RPMI7951 (cell line): ENCODE measurements at places on chromosomes 3 and 15.

DNA sequence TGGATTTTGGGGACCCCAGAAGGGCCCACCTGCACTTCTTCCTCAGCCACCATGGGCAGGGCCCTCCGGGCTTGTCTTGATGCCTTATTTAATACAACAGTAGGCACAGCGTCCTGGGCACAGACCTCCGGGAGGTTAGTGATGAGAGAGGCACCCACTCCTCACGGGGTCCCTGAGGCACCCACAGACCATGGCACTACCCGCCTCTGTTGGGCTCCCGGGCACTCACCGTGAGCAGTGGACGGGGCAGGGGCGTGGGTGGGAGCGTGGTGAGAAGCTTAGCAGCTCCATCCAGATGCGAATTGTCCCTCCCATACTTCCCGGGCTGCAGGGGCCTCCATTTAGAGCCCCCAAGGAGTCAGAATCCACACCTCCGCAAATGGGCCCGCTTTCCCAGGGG, 317 bp upstream of the MESP2 start:
- DNase-seq = no peak

DNA sequence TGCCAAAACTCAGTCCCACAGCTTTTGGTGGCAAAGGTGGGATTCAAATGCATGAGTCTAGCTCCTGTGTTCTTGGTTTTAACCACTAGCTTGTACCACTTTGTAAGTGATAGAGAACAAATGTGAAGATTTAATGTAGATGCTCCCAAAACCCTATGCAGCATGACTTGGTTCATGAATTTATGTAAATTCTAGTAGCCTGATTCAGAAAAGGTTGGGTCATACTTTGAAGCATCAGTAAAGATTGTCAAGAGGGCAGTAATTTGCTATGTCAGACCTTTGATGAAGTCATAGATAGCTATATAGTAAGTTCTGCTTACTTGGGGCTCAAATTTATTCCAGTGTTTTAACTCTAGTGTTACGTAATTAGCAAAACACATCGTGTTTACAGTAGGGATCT, 75.6 kb downstream of the VPS8 start:
- DNase-seq = no peak

DNA sequence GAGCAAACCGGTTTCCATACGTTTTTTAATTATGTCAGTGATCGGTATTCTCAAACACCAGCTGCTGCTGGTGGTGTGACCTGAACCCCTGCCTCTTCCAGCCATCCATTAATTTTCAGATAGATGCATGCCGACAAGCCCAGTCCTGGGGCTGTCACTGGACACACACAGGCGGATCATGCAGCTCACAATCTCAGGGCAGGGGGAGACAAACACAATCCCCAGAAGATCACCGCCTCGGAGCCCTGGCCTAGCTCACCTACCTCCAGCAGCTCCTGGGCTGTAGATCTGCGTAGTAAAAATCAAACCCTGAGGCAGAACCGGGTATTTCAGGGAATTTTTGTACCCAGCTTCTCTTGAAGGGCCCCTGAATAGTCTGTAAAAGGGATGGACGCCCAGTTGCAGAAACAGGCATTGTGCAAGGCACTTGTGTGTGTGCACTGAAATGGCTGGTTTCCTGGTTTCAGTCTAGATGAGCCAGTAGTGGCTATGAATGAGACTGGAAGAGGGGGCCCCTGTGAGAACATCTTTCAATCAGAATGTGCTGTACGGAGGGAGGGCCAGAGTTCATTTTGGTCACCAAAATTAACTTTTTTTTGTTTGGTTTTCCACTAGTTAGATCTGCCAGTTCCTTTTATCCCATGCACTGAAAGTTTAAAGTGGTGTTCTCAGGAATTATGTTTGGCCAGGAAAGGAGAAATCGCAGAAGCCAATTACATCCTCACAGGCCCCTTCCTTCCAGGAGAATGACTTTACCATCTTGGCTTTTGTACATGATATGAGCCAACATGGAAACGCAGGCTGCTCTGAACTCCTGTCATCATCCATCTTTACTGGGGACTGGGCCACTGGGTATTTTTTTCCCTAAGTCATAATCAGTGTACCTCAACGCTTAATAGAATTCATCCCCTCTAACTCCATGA, 55.0 kb upstream of the RPL32 start:
- DNase-seq = no peak

- DNase-seq = no peak
These were observed 70.5 kb downstream of the ZNF609 start for GRCh38 chr15:64530918-64531317.

- no peak for DNase-seq
These were observed 16.3 kb upstream of the ATP13A3 start for GRCh38 chr3:194503081-194503531.

GRCh38 chr15:30943654-30944335, 40.1 kb downstream of the FAN1 start:
- no peak for DNase-seq

DNA sequence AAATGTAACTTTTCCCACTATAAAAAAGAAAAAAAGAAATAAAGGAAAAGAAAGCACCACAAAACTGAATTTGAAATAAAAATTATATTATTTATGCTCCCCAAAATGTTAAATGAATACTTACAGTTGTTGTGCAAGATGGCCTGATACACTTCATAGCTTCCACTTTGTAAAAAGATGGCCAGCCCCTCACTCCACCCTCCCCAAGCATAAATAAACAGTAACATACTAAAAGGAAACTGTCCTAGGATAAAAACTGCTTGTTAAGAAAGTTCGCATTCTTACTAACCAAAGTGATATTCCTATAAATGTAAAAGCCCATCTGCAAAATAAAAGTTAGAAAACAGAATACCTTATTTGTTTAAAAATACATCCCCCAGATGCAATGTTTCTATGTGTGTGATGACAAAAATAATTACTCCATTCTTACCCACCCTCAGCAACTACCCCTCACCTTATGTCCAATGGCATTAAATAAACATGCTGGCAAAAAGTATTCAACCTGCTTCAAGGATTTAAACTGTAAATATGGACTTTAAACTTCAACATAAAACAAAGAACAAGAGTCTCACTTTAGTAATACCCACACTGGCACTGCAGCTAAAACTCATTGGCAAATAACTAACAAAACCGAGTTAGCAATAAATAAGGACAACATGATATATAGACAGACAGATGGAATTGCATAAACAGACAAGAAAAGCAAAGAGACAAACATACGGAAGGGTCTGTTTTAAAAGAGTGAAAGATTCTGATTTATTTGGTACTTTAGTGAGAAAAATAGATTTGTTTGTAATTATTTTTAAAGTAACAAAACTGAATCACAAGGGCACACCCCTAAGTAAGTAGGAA, 47.7 kb downstream of the ZBTB20 start:
- DNase-seq = no peak

DNA sequence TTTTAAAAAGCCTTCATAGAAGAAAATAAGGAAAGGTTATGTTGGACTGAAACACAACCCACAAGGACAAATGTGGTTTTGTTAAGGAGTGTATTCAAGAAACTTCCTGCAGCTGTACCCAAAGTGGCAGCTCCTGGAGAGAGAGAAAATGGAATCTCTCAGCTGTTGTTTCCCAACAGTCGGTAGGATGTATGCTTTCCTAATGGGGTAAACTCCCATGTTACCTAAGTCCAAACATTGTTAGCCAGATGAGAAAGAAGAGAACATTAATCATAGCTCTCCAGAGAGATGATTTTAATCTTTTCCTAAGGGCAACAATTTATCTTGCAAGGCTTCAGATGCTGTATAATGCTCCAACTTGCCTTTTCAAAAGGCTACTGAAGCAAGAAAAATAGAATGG, 22.6 kb upstream of the TEX9 start:
- DNase-seq = peak; percentile 42

DNA sequence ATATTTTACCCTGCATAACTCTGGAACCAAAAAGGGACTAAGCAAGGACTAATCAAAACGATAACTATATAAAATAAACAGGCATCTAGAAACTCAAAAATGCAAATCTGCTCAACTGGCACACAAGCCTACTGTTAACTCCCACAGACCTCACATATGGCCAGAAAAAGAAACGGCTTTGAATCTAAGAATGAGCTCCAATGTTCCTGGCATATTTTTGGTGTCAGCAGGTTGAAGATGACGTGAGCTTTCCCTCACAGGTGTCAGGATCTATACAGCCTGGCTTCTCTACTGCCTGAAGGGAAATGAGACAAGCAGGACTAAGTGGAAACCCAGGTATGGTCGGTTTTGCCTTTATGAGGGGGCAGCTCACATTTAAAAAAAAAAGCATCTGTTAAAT, 120.1 kb upstream of the SPATA12 start:
- no peak for DNase-seq

DNA sequence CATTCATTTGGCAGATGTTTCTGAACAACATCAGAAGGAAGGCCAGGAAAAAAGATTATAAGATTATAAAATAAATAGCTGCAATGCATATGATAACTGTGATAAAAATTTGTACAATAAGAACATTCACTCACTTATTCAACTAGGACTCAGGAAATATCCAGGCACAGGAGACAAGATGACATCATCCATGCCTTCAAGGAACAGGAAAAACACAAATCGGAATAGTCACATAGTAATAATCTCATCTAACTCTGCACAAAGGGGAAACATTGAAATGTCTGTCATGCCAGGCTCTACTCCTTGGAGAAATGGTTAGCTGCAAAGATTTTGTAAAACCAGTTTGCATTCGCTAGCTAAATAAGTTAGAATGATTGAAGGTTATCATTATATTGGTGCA, 233.5 kb upstream of the AGTR1 start:
- peak; percentile 2 for DNase-seq

DNA sequence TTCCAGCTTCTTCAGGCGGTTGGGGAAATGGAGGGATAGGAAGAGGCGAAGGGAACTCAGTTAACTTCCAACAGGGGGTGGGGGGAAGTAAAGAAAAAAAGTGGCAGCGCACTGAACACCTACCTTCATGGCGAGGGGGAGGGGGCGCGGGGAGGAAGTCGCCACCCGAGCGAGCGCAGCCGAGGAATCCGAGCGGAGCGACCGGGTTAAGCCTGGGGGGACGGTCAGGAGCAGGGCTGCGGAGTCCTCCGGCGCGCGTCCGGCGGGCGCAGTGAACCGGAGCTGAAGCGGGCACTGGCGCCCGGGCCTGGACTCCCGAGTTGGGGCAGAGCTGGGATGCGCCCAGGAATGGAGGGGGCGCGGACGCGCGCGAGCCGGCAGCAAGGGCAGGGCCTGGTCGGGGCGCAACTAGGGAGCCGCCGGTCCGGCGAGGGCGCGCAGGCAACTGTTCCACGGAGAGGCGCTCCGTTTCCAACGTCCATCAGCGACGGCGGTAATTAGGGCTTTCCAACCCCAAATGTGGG, at the start of gene WNT5A:
Gene WNT5A, minus strand, starts transcription at position 450 of the 524 bp plus-strand sequence. Its CDS starts 321 bp downstream, at position 129.
- DNase-seq = peak; percentile 72

DNA sequence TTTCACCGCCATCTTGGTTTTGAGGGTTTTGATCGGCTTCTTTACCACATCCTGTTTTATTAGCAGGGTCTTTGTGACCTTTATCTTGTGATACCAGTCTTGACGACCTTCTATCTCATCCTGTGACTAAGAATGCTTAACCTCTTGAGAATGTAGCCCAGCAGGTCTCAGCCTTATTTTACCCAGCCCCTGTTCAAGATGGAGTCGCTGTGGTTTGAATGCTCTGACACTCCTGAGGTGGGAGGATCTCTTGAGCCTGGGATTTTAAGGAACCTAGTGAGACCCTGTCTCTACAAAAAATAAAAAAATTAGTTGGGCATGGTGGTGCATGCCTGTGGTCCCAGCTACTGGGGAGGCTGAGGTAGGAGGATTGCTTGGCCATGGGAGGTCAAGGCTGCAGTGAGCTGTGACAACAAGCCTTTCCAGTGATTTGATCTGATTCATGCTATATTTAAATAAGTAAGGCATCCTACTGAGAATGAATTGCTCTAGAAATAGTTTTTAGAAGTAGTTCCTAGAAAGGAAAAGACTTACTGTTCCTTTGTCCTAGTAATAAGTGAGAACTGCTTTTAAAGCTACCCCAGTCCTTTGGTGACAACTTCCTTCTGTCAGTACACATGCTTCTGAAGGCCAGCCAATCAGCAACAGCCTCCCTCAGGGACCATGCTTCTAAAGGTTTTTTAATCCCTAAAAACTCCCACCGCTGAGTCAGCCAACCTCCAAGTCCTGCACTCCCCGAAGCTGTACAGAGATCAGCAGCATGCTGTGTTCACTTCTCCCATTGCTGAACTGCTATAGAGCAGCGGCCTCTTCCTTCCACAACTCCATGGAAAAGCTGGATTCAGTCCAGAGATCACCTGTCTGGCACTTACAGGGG, 9.1 kb upstream of the CEMIP start:
- no peak for DNase-seq

DNA sequence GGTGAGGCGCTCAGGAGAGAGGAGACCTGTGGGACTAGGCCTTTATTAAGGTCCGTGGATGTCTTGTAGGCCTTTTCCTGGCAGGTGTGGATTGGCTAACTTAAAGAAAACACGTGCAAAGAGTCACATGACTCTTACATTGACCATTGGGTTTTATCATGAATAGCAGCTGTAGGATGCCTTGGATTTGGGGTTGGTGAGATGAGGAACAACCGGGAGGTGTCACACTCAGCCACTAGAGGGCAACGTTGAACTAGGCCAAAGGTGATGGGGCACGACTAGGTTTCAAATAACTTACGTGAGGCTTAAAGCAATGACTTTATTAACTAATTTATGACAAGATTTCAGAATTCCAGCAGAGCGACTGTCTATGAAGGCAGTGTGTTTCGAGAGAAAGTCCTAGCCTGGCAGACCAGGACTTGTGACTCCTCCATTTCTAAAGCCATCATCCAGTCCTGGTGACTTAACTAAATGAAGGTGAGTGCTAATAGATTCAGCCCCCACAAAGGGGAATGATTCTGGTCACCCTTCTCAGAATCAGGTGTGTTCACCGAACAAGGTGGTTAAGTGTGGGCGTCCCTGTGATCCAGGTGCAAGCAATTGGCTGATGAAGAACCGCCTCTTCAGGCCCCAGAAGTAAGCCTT, 345.6 kb downstream of the MCTP2 start:
- peak; percentile 34 for DNase-seq

- no peak for DNase-seq
These were observed 22.6 kb upstream of the SLCO2A1 start for GRCh38 chr3:134052370-134052769.

- no peak for DNase-seq
These were observed 260.7 kb upstream of the UMPS start for GRCh38 chr3:124469555-124469954.

- DNase-seq = peak; percentile 56
These were observed 46.0 kb downstream of the RARB start for GRCh38 chr3:25474052-25474451.

GRCh38 chr15:98581715-98582114, 66.6 kb upstream of the IGF1R start:
- no peak for DNase-seq

- DNase-seq = no peak
These were observed 92.1 kb upstream of the GADL1 start for GRCh38 chr3:30986551-30986950.

DNA sequence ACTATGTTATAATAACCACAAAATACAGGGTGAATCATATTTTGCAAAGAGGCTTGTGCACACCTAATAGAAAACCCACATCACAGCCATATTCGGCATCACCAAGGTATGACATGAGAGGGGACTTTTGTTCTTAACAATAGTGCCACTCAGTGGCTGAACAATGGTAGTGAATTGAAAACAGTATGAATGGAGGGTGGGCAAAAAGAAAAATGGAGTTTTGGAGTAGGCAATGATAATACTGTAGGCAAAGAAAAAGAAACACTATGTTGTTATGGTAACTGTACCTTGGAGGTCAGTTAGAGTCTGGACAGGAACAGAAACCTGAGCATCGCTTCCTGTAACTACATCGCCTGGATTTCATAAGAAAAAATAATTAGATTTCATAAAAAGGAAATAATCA, 348.6 kb downstream of the PLCL2 start:
- peak; percentile 57 for DNase-seq

GRCh38 chr3:107432013-107432515, 54.8 kb downstream of the CCDC54 start:
- peak; percentile 24 for DNase-seq
